ENCODE measurements at places on chromosomes 7 and 10.

- DNase-seq: peak; percentile 87
Observed at GRCh38 chr10:71999360-72000072, 35.3 kb downstream of the CHST3 start.

GRCh38 chr10:11437391-11438142 is 173.9 kb downstream of the USP6NL start:
- no peak for DNase-seq

DNA sequence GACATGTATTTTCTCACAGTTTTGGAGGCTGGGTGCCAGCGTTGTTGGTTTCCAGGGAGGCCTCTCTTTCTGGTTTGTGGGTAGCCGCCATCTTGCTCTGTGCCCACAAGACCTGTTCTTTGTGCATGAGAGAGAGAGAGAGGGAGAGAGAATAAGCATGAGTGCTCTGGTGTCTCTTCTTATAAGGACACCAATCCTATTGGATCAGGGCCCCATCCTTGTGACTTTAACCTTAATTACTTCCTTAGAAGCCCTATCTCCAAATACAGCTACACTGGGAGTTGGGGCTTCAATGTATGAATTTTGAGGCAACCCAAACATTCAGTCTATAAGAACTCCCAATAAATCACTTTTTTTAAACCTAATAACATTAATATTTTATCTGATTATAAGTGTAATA is 114.6 kb downstream of the PARP12 start:
- DNase-seq: no peak

- no peak for DNase-seq
Observed at GRCh38 chr7:99557940-99558305, 519 bp upstream of the ZNF655 start.

DNA sequence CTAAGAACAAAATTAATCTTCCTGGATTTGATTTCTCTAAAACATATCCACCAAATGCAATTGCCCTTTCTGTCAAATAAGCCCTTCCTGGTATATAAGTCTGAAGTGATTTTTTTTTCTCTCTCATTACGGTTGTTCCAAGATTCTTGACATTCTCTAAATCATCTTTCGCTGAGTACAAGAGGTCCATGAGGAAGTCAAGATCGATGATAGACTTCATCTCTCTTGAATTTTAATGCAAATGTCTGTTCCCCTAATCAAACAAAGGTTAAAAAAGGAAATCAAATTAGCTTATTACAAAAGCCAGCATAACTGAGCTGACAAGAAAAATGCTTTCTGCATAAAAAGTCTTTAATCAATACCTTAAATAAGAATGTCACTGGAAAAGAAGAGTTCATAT is 77.4 kb upstream of the ITGB1 start:
- DNase-seq: no peak

DNA sequence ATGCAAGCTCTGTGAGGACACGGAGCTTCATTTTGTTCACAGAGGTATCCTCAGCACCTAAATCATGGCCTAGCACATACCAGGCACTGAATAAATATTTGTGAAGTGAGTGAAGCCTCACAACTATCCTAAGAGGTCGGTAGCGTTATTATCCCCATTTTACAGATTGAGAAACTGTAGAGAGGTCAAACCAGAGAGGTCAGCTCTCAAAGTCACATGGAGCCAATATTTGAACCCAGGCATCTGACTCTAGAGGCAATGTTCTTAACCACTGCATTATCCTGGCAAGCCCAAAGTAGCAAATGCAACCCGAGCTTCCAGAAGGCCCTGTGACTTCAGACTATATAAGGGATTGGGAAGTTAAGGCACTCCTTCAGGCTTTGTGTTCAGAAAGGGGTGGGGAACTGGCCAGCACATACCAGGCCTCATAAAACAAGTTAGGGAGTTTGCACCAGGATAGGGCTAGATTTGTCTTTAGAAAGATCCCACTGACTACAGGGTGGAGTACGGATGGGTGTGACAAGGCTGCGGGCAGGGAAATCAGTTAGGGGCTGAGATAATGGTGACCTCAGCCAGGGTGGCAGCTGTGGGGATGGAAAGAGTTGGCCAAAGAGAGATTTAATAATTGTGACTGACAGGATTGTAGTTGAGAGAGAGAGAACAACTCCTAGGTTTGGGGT is 101.4 kb downstream of the TBXAS1 start:
- no peak for DNase-seq

DNA sequence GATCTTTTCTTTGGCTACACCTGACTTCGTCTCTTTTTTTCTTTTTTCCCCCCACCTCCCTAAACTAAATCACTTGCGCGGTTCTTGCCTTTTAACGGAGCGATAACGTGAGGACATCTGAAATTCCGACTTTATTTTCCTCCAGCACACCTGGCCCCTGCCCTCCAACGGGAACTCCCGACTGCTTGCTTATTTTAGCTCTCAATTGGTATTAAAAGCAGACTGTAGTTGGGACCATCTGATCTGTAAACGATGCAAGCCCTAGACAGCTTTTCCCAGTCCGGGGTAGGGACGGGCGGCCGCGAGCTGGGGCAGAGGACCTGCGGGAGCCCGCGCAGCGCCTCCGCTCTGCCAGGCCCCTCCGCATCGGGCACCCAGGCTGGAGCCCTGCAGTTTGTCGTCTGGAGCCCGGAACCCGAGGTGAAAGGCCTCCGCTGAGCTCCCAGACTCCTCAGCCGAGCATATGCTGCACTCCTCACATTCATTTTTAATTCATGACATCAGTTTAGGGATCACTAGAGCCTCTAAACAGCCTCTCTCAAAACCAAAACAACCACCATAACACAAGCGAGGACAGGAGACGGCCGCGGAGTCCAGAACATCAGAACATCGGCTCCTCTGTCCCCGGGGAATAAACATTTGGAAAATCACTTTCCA is 10.0 kb upstream of the EMX2 start:
- no peak for DNase-seq

GRCh38 chr10:114565066-114565465 is 93.0 kb downstream of the ABLIM1 start:
- no peak for DNase-seq

- no peak for DNase-seq
Observed at GRCh38 chr7:24842029-24842428, 84.8 kb upstream of the GSDME start.

DNA sequence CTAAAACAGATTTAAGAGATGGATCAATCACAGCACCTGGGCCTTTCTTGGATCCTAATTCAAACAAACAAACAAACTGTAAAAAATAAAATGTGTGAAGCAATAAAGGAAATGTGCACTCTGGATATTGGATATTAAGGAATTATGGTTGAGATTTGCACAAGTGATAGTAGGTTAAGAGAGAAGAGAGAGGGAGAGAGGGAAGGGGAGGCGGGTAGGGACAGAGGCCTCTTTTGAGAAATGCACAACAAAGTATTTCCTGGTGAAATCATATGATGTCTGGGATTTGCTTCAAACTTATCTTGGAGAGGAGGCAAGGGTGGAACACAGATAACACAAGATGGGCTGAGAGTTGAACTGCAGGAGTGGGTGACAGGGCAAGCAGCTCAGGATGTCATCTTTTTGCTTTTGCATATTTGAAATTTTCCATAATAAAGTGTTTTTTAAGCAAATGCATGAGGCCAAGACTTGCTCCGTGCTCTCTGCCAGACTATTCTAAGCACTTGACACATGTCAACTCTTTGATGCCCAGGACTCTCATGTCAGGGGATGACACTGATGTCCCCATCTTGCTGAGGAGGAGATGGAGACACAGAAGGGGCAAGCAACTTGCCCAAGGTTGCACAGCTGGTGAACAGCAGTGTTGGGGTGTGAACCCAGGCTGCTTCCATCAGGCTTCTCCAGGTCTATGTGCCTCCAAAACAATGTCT is 9.1 kb upstream of the AEBP1 start:
- DNase-seq: no peak

DNA sequence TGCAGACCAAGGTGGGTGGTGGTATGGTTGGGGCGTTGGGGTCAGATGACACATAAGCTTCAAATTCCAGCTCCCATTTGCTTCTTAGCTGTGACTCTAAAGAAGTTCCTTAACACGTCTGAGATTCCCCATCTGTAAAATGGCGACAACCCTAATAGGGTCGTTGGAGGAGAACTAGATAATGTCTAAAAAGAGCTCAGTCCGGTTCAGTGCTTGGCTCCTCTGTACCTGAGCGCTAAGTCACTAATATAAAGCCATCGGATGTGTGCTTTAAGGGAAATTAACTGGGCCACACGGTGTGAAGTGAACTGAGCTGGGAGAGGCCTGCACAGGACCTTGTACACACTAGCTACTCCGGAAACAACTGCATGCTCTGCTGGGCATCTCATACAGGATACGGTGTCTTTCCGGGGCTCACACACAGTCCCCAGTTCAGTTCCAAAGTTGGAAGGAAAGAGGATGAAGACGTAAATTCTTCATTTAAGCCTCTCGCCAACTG is 476 bp upstream of the ZFYVE27 start:
- no peak for DNase-seq

- no peak for DNase-seq
Observed at GRCh38 chr7:94274828-94275227, 119.9 kb upstream of the COL1A2 start.

DNA sequence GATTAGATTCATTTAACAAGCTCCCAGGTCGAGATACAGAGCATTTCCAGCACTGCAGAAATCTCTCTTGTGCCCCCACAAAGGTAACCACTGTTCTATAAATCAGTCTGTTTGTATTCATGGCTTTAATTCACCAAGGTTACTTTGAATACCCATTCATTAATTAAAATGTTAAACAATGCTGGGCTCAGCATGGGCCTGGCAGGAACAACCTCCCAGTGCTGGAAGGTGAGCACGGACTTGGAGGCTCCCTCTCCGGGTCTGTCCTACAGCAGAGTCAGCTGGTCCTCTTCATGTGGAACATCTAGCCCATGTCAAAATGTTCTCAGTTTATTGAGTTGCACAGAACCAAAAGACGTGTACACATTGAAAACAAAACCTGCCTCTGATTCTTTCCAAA is 15.6 kb upstream of the EFCAB10 start:
- DNase-seq: no peak

DNA sequence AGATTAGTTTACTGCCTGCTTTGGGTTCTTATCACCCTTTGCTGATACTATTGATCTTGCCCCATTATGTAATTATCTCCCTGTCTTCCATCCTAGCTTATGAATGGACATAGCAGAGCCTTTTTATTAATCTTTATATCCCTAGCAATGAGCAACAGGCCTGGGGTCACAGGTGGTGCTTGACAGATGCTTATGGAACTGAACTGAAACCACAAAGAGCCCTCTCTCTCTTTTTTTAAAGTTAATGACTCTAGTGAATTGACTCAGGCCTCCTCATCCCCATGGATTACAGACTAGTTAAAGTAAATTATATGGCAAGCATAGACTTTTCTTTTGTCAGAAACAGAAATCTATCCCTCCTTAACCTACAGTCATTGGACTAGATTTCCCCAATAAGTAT is 265.2 kb downstream of the PHTF2 start:
- DNase-seq: no peak

GRCh38 chr7:105261689-105262088 is 127.0 kb downstream of the SRPK2 start:
- DNase-seq: no peak

DNA sequence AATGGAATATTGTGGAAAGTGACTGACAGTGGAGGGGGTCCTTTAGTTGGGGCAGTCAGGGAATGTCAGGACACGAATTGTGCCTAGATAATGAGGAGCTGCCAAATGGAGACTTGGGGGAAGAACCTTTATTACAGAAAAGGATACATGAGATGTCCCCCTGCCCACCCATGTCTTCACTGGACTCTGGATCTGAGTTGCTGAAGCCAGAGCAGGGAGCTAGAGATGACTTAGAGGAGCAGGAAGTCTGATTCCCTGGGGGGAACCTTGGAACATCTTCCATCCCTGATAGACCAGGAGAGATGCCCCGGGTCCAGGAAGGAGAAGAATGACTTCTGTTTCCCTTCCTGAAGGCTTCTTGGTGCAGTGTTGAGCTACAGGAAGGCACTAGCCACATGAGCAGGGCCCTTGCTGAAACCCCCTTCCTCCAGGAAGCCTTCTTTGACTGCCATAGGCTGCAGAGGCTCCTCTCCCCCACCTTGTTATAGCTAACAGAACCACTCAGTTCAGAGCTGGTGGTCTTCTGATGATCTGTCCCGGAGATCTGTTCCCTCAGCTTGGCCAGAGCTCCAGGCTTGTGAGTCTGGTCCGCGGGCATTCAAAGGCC is 747 bp upstream of the NEURL1 start:
- no peak for DNase-seq

DNA sequence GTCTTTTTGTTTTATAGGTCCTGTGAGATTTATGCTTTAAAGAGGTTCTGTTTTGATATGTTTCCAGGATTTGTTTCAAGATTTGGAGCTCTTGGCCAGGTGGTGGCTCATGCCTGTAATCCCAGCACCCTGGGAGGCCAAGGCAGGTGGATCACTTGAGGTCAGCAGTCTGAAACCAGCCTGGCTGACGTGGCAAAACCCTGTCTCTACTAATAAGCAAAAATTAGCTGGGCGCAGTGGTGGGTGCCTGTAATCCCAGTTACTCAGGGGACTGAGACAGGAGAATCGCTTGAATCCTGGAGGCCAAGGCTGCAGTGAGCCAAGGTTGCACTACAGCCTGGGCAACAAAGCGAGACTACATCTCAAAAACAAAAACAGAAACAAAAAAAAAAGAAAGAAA is 8.3 kb upstream of the HYAL4 start:
- DNase-seq: no peak

DNA sequence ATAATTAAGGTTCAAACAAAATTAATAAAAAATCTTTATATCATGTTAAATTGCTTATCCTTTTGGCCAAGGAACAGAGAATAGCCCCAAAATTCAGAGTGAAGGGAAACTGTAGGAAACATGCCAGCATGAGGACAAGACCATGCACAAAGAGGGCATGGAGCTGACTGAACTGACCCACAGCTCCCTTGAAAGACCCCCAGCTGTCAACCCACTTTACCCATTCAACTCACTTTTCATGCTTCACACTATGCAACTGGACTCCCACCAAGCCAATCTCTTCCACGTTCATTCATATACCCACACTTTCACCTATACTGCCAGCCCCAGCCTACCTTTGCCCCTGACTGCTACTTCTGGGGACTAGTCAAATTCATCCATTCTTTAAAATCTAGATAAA is 10.2 kb downstream of the FBXW4 start:
- DNase-seq: no peak

DNA sequence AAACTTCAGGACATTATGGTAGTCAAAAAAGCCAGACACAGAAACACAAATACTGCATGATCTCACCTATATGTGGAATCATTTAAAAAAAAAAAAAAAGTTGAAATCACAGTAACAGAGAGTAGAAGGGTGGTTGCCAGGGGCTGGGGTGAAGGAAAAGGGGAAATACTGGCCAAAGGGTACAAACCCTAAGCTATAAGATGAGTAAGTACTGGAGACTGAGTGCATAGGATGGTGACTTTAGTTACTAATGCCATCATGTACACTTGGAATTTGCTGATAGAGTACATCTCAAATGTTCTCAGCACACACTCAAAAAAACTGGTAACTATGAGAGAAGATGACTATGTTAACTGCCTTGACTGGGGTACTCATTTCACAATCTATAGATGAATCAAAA is 39.9 kb downstream of the JCAD start:
- DNase-seq: no peak

DNA sequence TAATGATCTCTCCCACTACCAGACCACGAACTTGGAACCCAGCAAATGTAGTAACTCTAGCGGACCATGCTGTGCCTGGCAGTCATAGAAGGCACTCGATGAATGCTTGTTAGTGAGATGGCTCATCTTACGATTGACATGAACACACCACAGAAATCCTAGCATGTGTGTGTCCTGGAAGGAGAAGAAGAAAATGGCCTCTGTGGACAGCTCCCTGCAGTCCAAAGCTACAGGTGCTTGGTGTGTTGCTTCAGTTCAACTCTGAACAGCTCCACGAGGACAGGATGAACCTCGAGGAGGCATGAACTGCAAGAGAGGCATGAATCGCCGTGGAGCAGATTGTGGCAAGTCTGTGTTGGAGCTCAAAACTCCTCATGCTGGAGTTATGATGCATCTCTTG is 93.5 kb downstream of the KLF6 start:
- DNase-seq: no peak
